ENCODE measurements at places on chromosomes 2 and 18.

DNA sequence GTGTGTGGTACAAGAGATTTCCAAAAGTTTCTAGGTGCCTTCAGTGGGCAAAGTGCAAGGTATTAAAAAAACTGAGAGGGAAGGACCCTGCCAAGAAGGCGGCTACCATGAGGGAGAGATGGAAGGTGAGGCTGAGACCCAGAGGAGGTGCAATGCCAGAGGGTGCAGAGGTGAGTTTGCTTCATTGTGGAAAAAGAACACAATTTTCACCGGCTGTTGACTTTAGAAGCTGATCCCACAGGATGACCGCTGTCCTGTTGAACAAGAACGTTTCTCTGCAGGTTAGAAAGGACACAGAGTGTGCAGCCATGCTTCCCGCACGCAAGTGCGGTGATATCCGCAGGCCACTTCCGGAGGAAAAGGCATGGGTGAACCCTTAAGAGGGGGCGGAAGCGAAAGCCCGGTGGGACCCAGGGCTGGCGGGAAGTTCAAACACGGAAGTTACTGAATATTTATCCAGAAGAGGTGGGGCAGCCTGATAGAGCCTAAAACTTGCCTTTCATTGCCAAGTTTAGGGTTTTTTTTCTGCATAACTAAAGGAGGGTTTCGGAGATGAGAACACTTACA lies 16.6 kb downstream of the SP110 start:
- no peak for DNase-seq

- DNase-seq = no peak
Observed at GRCh38 chr2:11675423-11676112, 5.6 kb upstream of the NTSR2 start.

- no peak for DNase-seq
Observed at GRCh38 chr18:47932603-47933002, 2.1 kb upstream of the SMAD2 start.

DNA sequence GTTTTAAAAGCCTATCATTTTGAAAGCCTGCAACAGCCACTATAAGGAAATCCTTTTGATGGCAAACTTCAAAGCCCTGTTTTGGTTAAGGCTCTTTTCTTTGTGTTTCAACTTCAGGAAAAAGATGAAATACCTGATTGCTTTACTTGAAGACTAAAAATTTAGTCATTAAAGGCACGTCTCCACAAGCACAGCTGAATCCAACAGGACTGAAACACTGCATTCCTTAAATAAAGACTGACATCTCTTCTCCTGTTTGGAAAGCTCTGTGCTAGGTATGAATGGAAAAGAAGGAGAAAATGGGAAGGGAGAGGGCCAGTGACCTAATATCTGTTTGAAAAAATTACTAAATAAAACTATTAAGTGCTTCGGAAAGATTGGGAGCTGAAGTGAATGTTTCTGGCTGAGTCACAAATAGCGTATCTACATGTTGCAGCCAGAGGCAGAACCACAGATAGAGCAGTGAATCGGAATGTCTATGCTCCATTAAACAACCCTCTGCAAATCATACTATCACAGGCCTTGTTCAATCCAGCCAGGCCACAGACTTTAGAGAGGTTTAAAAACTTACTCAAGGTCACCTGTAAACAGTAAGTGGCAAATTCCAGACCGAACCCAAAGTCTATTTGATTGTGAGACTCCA lies 21.1 kb upstream of the RALBP1 start:
- DNase-seq = no peak

GRCh38 chr2:191891656-191892055 lies 44.8 kb upstream of the CAVIN2 start:
- no peak for DNase-seq

DNA sequence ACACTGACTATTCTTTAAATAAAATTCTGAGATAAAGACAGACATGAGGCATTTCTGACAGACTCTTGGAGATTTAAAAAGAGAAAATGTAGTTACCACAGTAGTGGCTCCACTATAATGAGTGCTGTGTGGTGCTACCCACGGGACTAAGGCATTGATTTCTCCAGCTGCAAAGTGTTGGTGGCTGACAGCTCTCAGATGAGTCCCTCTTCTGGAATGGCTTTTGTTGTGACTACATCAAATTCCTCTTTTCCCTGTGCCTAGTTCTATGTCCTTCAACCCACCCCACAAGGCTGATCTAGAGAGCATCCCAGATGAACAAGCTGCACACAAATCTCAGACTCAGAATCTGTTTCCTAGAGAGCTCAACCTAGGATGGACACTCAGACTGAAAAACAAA lies 884.8 kb upstream of the ZEB2 start:
- no peak for DNase-seq

DNA sequence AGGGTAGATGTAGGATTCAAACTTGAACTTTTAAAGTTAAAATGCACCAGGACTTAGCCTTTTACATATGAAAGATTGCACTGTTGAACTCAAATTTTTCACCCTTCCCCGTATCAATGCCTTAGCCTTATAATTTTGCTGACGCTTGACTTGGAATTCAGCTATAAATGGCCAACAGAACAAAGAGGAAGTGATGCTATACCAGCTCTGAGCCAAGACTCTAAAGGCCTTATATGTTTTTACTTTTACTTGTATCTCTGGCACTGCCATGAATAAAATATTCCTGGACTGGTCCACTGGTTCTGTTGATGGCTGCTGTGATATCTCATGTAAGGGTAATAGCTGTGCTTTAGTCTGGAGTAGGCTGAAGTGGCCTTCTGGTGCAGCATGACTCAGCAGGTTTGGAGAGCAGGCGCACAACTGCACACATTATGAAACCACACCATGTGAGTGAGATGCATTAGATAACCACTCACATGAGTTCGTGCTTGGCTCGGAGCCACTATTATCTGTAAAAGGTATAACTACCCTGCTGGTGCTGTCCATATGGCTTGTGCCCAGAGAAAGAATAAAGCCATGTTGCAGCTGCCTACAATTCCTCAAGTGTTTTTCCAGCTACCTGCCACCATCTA lies 8.4 kb upstream of the IER3IP1 start:
- no peak for DNase-seq

DNA sequence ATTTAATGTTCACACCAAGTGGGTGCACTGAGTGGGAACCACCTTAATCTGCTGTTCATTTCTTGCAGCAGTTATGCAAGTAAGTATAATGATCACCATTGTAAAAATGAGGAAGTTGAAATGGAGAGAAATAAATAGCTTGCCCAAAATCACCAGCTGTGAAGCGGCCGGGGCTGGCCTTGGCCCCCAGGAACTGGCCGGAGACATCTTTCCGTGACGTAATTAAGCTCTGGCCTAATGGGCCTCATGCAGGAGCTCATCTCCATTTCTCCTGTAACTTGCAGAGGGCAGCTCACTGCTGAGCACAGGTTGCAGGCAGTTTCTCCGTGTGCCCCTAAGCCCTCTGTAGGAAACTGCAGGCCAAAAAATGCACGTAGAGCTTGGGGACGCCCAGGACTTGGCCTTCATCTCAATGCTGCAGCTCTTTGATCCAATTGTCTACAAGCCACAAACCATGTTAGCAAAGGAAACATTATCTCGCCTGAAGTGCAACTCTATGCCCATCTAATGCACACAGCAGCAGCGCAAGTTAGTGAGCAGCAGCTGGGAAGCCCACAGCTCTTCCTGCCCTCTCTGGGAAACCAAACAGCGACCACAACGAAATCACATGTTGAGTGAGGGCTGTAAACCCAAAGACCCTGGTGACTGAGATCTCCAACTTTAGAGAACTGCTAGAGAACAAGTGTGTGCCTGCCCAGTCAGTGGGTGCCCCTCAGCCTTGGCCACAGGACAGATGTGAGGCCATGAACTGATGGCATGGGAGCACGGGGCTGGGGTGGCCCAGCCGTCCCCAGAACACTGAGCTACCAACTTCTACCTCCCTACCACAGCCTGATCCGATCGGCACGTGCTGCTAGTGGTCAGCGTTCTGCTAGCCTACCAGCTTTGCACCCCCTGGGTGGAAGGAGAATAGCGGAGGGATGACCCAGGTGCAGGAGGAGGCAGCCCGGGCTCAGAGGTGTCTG lies 28.8 kb downstream of the APCDD1 start:
- DNase-seq = no peak

GRCh38 chr2:217177720-217178119 lies 317.9 kb upstream of the TNP1 start:
- no peak for DNase-seq

GRCh38 chr2:16568998-16569784 lies 96.4 kb downstream of the CYRIA start:
- no peak for DNase-seq

DNA sequence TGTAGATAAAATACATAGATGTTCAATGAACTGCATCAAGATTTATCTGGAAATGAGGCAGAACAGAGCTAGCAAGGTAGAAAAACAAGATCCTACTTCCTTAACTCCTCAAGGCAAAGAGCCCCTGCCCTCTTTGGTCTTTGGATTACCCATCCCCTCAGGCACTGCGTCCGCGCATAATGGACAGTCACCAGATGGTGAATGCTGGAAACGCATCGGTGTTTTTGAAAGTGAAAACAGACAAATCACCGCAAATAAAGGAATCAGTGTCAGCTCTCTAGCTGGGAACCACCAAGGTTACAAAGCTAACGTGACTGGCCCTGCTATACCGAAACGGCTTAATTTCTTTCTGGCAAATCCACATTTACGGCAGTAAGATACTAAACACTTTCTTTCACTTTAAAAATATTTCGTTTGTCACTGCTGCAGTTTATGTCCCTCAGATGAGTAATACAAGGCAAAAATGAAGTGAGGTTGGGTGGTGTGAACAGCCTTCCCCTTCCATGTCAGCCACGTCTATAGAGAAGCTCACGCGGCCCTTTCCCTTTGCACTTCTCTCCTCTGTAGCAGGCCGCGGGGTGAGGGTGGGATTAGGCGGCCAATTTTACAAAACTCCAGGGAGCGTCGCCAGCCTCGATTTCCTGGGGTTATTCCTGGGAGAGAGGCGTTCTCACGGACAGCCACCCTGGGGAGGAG lies 627 bp upstream of the GALR1 start:
- DNase-seq = no peak

DNA sequence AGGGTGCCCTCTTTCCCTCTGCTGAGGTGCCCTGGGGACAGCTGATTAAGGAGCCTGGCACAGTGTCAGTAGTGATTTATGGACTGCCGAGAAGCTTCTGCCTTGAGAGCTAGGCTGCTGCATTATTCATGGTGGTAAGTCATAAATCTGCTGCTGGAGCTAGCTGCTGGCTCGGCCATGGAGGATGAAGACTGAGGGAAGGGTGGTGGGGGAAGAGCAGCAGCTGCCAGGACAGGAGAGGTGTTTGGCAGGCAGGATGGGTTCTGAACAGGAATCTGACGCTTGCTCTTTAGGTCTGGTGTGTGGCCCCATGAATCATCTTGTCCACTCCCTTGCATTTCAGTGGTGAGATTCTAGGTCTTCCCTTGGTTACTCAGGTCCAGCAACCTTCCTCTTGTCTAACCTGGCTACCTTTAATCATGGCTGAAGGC lies 296.3 kb downstream of the DYSF start:
- no peak for DNase-seq

GRCh38 chr2:239253701-239254436 lies 147.0 kb downstream of the HDAC4 start:
- no peak for DNase-seq

GRCh38 chr2:128304715-128305554 lies 13.7 kb downstream of the HS6ST1 start:
- no peak for DNase-seq

- DNase-seq = no peak
Observed at GRCh38 chr2:121336528-121337294, 51.7 kb upstream of the TFCP2L1 start.

- no peak for DNase-seq
Observed at GRCh38 chr2:96315400-96316071, 9.6 kb upstream of the ITPRIPL1 start.

DNA sequence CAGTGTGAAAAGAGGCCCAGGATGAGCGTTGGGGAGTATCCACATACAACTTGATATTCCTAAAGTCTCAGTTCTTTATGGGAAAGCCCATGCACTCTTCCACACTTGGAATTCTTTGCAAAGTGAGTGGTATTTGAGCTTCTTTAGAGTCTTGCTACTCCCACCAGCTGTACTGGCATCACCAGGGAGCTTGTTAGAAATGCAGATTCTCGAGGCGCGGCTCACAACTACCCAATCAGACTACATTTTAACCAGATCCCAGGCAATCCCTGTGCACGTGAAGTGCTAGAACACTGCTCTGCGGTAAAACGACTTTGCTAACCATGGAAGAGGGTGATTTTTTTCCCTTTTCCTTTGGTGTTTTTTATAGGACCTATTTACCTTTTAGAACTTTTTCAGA lies 184.7 kb downstream of the NEDD4L start:
- DNase-seq = no peak

DNA sequence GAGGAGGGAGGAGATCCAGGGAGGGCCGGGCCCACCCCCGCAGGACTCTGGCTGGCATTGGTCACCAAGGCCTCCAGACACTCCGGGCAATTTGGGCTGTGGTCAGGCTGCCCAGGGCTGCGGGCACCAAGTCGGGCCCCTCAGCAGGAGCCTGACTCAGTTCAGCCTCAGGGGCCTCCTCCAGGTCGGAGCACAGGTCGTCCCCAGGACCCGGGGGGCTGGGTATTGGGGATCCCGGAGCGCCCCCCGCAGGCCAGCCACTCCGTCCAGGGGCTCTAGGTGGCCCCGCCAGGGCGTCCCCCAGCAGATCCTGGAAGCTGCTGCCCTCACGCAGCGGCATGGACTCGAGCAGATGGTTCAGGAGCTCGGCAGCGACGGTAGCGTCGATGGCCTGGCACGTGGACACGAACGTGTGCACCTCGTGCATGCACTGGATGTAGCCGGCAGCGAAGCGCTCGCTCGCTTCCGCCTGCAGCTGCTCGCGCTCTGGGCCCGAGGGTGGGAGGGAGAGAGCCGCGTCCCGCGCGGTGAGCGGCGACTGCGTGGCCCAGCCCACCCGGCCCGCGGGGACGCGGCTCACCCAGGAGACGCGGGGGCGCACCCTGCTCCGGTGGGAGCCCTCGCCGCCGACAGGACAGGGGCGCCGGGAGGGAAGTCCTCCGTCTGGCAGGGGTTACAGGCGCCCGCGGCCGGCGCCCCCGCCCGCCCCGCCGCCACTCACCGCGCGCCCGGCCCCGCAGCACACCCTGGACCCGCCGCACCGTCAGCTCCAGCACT lies 884 bp downstream of the HES6 start:
- no peak for DNase-seq

- DNase-seq = no peak
Observed at GRCh38 chr2:189870381-189871085, 86.3 kb downstream of the PMS1 start.

- DNase-seq = no peak
Observed at GRCh38 chr2:142769761-142770160, 107.7 kb upstream of the KYNU start.

- no peak for DNase-seq
Observed at GRCh38 chr2:144304202-144304601, 215.7 kb downstream of the ZEB2 start.

GRCh38 chr2:159091976-159092375 lies 123.5 kb downstream of the TANC1 start:
- DNase-seq = no peak

Data from activated CD8-positive, alpha-beta memory T cell treated with anti-CD3 and anti-CD28 coated beads for 1 hour (primary cell).